ENCODE measurements at places on chromosomes 3 and 15.

GRCh38 chr15:40770147-40770721 lies 454 bp downstream of the C15orf62 start:
- DNase-seq: no peak

- DNase-seq: no peak
Measured at GRCh38 chr3:163327086-163327485, 1751.2 kb downstream of the SI start.

DNA sequence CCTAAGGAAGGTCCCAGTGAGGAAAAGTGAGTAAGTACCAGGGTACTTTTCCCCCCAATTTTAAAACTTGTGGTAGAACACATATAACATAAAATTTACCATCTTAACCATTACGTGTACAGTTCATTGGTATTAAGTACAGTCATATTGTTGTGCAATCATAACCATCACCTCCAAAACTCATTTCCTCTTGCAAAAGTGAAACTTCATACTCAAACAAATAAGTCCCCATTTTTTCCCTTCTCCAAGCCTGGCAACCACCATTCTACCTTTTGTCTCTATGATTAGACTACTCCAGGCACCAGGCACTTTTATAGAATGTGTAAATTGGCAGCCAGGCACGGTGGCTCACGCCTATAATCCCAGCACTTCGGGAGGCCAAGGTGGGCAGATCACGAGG lies 12.2 kb downstream of the PRC1 start:
- no peak for DNase-seq

DNA sequence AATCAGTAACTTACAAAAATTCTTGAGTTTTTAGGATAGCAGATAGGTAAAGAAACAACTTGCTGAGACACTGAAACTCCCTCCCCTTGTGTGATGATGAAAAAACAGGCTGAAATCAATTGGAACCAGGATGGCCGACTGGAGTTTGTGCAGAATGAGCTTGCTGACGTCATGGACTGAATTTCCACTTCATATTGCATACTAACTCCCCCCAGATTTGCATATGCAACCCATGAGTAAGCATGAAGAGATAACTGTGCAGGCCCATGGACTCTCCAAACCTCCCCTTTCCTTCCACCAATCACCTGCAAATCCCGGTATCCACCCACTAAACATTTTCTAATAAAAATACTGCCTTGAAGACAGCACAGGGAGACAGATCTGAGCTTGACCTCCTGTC lies 82.0 kb upstream of the SCN5A start:
- DNase-seq: no peak

DNA sequence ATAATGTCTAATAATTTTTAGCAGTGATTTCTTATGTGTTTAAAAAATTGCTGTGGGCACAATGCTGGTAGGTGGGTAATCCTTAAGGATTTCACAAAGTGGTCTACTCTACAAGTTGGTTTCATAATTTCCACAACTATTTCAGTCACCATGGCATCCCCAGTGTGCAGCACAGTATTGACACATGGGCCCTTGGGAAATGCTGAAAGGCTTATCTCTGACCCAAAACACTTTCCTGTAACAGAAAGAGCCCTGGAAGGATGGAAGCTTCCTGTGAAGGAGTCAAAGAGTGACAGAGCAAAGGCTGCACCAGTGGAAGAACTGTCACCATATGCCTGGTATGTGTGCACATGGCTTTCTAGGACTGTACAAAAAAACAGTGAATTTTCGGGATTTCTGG lies 153.7 kb downstream of the ANO10 start:
- no peak for DNase-seq

Data from neuronal stem cell (in vitro differentiated cells).